Thoracic aorta (tissue), 2 donors: ENCODE measurements at places on chromosomes 11 and 22.
A peak's percentile ranks its signal among the peaks of the same experiment; 100 is the strongest.

DNA sequence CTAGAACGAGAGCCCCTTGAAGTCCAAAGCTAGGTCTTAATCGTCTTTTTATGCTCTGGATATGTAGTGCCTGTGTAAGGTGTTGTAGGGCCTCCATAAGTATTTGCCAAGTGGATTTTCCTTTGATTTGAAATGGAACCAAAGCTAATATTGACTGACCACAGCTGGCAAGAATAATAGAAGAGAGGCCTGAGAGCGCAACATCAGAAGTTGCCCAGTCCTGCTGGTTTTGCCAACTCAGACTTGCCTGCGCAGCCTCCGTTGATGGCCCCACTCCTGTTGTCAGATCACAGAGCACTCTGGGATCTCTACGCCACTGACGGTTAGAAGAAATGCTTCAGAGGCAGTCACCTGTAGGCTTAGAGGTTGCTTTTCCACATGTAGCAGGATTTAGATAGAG lies 251.2 kb downstream of the TENM4 start:
- peak overlapping the region; percentile 22 for H3K4me3 ChIP-seq
- no peak overlapping the region for H3K27ac ChIP-seq
- H3K27me3 ChIP-seq = no peaks in the 10 kb centered on the region
- no peak for DNase-seq

GRCh38 chr11:32935462-32936029 lies 42.9 kb downstream of the QSER1 start:
- DNase-seq = no peak
- H3K4me1 ChIP-seq = no peaks in the 10 kb centered on the region
- H3K27ac ChIP-seq = no peak overlapping the region

- DNase-seq = no peak
- no peak overlapping the region for H3K4me3 ChIP-seq
- H3K36me3 ChIP-seq = no peaks in the 10 kb centered on the region
- H3K4me1 ChIP-seq = no peaks in the 10 kb centered on the region
- H3K27ac ChIP-seq = no peak overlapping the region
Measured at GRCh38 chr11:121659811-121660210, 207.0 kb upstream of the SORL1-AS1 start.

GRCh38 chr22:41813726-41814410 lies 13.4 kb downstream of the CCDC134 start:
- no peak overlapping the region for H3K27ac ChIP-seq
- no peaks in the 10 kb centered on the region for H3K4me1 ChIP-seq
- no peak overlapping the region for H3K4me3 ChIP-seq
- H3K36me3 ChIP-seq = no peaks in the 10 kb centered on the region

GRCh38 chr11:12905435-12905834 lies 103.7 kb upstream of the RASSF10 start:
- H3K27ac ChIP-seq = no peak overlapping the region
- DNase-seq = no peak

GRCh38 chr22:30347255-30347892 lies 9.3 kb downstream of the SF3A1 start:
- no peak overlapping the region for H3K4me3 ChIP-seq
- no peaks in the 10 kb centered on the region for H3K27me3 ChIP-seq
- peaks cover 63% of the 10 kb centered on the region for H3K36me3 ChIP-seq
- no peak overlapping the region for H3K27ac ChIP-seq
- DNase-seq = no peak

DNA sequence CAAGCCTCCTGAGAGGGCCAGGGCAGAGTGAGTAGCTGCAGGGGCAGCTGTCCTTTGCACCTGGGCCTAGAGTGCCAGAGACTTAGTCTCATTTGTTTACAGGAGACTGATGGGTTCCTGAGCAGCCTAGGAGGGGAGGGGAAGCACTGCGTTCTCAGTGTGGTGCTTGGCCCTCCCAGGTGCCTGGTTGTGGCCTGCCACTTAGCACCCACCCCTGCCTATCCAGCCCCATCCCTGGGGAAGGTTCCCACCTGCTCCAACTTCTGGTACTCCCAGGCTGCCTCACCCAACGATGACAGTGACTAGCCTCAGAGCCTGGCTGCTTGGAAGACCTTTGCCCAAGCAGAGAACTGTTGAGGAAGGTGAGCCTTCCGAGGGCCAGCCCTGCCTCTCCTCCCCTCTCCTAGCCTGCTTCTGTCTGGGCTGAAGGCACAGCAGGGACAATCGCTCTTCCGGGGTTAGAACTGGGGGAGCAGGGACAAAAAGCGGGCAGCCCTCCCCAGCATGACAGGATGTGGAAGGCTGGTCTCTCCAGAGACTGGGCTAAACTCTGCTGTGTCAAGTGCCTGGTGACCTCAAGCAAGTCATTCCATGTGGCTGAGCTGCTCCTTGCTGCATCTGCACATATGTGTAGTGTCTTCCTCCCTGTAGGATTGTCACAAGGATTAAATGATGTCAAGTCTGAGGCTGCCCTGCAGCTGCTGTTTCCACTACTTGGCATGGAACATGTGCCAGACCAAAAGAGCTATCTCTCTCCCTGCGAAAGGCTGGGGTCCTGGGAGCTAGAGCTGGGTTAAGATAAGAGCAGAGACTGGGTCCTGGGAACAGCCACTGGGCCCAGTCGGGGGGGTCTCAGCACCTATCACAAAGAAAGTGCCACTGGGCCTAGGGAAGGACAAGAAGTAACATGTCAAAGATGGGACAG lies 9.9 kb downstream of the KCNQ1OT1 start:
- no peaks in the 10 kb centered on the region for H3K36me3 ChIP-seq
- no peaks in the 10 kb centered on the region for H3K4me1 ChIP-seq
- no peak overlapping the region for H3K27ac ChIP-seq

- no peaks in the 10 kb centered on the region for H3K27me3 ChIP-seq
- no peak overlapping the region for H3K4me3 ChIP-seq
- no peak for DNase-seq
Measured at GRCh38 chr11:98835335-98835734, 185.4 kb upstream of the CNTN5 start.

GRCh38 chr11:123231777-123232176 lies 36.7 kb upstream of the CLMP start:
- H3K36me3 ChIP-seq = no peaks in the 10 kb centered on the region
- DNase-seq = no peak
- H3K4me1 ChIP-seq = no peaks in the 10 kb centered on the region
- H3K4me3 ChIP-seq = no peak overlapping the region
- H3K27ac ChIP-seq = no peak overlapping the region

DNA sequence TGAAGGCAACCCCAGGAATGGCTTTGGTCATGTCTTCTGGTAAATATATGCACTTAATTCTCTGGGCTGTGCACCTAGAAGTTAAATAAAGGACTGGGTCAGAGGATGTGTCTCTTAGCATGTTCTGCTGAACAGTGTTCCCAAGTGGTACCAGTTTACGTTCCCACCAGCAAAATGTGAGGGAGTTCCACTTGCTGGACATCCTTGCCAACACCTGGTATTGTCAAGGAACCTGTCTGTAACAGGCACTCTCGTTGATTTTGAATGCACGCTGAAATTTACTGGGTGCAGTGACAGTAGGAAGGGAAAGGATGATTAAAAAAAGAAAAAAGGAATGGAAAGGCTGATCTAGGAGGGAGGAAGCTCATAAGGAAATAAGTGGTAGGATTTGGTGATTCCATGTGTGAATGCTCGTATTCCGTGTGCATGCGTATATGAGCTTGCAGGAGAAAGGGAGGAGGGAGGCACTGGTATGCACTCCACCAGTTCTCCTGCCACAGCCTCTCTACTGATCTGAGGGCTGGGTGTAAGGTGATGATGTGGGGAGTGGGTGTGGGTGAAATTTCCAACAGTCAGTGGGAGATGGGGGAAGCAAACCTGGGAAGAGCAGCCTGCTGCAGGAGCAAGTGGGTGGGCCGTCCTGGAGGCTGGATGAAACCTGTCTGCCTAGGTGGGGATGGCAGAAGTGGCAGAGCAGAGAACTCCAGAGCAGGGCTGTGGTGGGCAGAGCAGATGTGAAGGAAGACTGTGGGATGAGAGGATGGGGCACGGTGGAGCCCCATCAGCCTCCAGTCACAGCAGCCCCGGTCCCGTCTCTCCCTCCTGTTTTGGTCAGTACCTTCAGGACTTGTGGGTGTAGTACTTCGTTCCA lies 15.0 kb downstream of the MED15 start:
- H3K36me3 ChIP-seq = peaks cover 4% of the 10 kb centered on the region
- H3K27me3 ChIP-seq = no peaks in the 10 kb centered on the region
- no peak overlapping the region for H3K27ac ChIP-seq
- H3K4me1 ChIP-seq = peaks cover 50% of the 10 kb centered on the region
- H3K4me3 ChIP-seq = no peak overlapping the region
- DNase-seq = no peak

DNA sequence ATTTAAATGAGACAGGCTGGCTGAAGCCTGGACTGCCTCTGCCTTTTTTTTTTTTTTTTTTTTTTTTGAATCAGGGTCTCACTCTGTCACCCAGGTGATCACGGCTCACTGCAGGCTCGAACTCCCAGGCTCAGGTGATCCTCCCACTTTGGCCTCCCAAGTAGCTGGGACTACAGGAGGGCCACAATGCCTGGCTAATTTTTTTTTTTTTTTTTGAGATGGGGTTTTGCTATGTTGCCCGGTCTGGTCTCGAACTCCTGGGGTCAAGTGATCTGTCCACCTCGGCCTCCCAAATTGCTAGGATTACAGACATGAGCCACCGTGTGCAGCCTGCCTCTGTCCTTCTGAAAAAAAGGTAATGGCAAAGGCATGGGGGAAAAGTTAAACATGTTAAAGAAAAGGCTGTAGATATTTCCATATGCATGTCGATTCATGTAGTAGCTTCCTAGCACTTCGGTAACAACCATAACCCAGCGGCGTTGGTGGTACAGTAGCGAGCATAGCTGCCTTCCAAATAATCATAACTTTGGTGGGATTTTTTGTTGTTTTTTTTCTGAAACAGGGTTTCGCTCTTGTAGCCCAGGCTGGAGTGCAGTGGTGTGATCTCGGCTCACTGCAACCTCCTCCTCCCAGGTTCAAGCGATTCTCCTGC lies 48.8 kb downstream of the MCHR1 start:
- DNase-seq = no peak
- H3K36me3 ChIP-seq = no peaks in the 10 kb centered on the region
- H3K27me3 ChIP-seq = no peaks in the 10 kb centered on the region

- H3K4me1 ChIP-seq = no peaks in the 10 kb centered on the region
- no peak for DNase-seq
- H3K27ac ChIP-seq = no peak overlapping the region
- H3K36me3 ChIP-seq = no peaks in the 10 kb centered on the region
- no peak overlapping the region for H3K4me3 ChIP-seq
Measured at GRCh38 chr11:31340903-31341572, 28.5 kb downstream of the DCDC1 start.

- H3K4me3 ChIP-seq = no peak overlapping the region
- DNase-seq = no peak
- H3K4me1 ChIP-seq = no peaks in the 10 kb centered on the region
- H3K27me3 ChIP-seq = no peaks in the 10 kb centered on the region
- no peak overlapping the region for H3K27ac ChIP-seq
Measured at GRCh38 chr22:43080616-43081015, 8.6 kb downstream of the TTLL1 start.

DNA sequence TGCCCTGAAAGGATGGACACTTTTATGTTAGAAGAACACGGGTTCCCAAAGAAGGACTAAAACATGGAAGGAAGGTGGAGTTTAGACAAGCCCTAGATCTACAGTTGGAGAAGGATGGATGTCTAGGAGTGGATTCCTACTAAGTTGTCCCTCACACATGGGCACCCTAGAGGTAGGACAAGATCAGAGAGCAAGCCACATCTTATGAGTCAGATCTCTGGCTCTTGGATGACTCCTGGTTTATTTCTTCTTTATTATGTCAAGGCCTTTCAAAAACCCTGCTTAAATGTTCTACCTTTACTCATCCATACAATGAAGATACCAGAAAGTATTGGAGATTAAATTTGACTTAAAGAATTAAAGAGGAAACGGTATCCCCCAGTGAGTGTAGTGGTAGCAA lies 34.4 kb downstream of the PRCP start:
- DNase-seq = no peak
- H3K4me3 ChIP-seq = no peak overlapping the region
- H3K27ac ChIP-seq = no peak overlapping the region
- H3K4me1 ChIP-seq = peaks cover 3% of the 10 kb centered on the region
- no peaks in the 10 kb centered on the region for H3K36me3 ChIP-seq

- H3K27me3 ChIP-seq = no peaks in the 10 kb centered on the region
- no peak for DNase-seq
- no peaks in the 10 kb centered on the region for H3K36me3 ChIP-seq
- no peak overlapping the region for H3K4me3 ChIP-seq
- no peak overlapping the region for H3K27ac ChIP-seq
- H3K4me1 ChIP-seq = no peaks in the 10 kb centered on the region
Measured at GRCh38 chr22:26800858-26801257, 143.5 kb downstream of the MIAT start.

DNA sequence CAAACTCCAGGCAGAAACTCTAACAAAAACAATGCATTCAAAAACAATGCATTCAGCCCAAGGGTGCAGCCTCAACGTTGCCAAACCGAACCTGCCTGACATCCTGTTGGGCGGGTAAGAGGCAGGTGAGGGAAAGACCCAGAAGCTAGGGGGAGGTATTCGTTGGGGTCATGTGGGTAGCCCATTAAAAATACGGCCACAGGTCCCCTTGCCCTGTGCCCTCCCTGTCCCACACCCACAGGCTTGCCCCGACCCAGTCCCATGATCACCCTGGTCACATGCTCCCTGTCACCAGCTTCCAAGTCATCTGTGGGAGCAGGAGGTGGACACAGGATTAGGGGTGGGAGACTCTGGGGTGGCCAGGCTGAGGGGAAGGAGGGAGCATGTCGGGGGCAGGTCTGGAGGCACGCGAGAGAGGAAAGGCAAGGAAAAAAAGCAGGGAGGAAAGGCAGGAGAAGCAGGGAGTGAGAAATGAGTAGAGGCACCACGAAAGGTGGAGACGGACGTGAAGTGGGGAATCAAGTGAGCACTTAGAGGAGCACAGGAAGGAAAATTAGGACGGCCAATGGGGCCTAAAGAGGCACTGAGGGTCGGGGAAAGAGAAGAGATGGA lies 683 bp downstream of the PLA2G6 start:
- no peaks in the 10 kb centered on the region for H3K27me3 ChIP-seq
- H3K4me1 ChIP-seq = peaks cover 32% of the 10 kb centered on the region
- no peaks in the 10 kb centered on the region for H3K36me3 ChIP-seq
- DNase-seq = no peak
- H3K27ac ChIP-seq = peak overlapping the region; percentile 62

GRCh38 chr11:43577566-43578264 lies 102.8 kb upstream of the HSD17B12 start:
- H3K4me3 ChIP-seq = no peak overlapping the region
- H3K36me3 ChIP-seq = no peaks in the 10 kb centered on the region
- DNase-seq = no peak

- no peaks in the 10 kb centered on the region for H3K36me3 ChIP-seq
- H3K4me3 ChIP-seq = no peak within 1 kb of the TSS
- H3K27me3 ChIP-seq = no peaks in the 10 kb centered on the region
- H3K27ac ChIP-seq = no peak within 1 kb of the TSS
Measured at GRCh38 chr11:102724904-102725500, at the start of gene MMP8. Gene MMP8 (minus strand): TSS chr11:102724954. CDS start chr11:102724855, 99 bp downstream.

GRCh38 chr22:45998638-45999378 lies 21.8 kb upstream of the WNT7B start:
- H3K27me3 ChIP-seq = no peaks in the 10 kb centered on the region
- H3K4me3 ChIP-seq = no peak overlapping the region
- no peak for DNase-seq

GRCh38 chr11:132466983-132467382 lies 1065.3 kb downstream of the OPCML start:
- H3K36me3 ChIP-seq = no peaks in the 10 kb centered on the region
- H3K27me3 ChIP-seq = no peaks in the 10 kb centered on the region
- H3K27ac ChIP-seq = no peak overlapping the region
- DNase-seq = no peak
- no peak overlapping the region for H3K4me3 ChIP-seq
- no peaks in the 10 kb centered on the region for H3K4me1 ChIP-seq
